ENCODE measurements at places on chromosomes 12 and 14. TPM values are rescaled to one million over a fixed set of nuclear protein-coding genes. Genes with fewer than 3 reads are reported as not detected.

DNA sequence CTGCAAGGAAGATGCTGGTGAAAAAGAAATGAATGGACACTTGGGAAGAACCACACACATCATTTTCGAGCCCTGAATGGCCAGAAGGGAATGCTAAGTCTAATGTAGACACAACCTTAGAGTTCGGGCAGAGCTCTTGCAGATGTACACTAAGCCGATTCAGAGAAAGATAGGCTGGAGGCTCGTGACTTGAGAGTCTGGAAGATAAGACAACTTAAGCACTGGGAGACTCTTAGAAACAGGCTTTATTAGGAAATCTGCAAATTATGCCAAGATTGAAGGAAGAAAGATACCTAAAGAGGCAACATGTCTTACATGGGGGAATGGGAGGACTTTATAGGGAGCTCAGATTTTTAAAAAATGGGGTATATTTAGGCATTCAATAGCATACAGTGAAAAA, 13.5 kb downstream of the TBPL2 start:
- DNase-seq: no peak

GRCh38 chr12:68406134-68406576, 74.0 kb upstream of the MDM1 start:
- peak; percentile 96 for DNase-seq

GRCh38 chr12:28457785-28458184, 267.5 kb downstream of the CCDC91 start:
- DNase-seq: no peak

DNA sequence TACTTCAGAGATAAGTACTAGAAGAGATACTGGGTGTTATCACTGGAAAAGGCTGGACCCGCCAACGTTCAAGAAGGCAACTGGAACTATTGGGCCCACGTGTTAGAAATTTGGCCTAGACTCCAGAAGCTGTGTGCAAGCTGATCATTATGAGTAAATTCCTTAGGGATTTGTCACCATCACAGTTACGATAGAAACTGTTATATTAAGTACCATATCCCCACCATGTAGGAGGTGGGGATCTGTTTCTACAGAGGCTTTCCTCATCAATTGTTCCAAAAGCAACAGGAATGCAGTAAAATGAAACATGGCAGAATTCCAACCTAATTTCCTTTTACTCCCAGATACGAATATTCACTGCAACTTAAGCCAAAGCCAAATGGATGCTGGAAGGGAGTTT, 170.7 kb downstream of the NOVA1 start:
- no peak for DNase-seq

- DNase-seq: no peak
Observed at GRCh38 chr12:108820707-108821406, 36.5 kb downstream of the SSH1 start.

- DNase-seq: no peak
Observed at GRCh38 chr12:127667131-127667685, 599.8 kb upstream of the TMEM132C start.

GRCh38 chr12:98180603-98181002, 334.8 kb upstream of the TMPO start:
- no peak for DNase-seq

- no peak for DNase-seq
Observed at GRCh38 chr12:67939611-67940010, 49.6 kb upstream of the IFNG-AS1 start.

DNA sequence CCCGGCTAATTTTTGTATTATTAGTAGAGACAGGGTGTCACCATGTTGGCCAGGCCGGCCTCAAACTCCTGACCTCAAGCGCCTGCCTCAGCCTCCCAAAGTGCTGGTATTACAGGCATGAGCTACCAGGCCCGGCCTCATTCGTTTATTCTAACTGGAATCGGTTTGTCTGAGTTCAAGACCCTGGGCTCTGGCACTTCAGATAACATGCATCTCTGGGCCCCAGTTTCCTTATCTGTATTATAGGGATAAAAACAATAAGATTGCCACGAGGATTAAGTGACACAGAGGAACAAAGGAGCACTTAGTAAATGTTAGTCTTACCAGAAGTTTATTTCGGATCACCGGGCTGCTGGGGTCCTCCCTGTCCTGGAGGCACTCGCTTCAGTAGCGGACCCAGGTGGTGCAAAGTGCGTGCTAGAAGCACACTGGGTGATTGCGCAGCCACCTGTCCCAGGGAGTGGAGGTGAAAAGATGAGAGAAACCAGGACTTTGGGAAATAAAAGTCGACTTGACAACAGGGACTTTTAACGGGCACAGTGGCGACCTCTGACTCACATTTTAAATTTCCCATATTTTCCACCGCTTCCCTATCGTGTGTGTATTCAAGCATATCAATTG, 37.5 kb downstream of the ACACB start:
- no peak for DNase-seq

DNA sequence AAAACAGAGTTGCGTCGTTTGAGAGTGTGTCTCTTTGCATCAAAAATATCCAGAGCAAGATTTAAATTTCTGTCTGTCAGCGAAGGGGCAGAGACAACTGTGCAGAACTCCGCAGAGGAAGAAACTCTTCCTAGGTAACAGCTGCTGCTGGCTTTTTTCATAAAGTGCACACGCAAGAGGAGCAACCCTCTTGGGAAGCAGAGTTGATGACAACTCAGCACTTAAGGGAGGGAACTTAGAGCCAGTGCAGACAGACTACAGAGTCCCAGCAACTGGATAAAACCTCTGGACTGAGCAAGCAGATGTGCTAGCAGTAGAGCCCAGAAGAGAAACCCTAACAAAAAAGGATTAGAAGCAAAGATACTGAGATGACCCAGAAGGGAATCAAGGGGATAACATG, 337.1 kb downstream of the PCNX1 start:
- no peak for DNase-seq

DNA sequence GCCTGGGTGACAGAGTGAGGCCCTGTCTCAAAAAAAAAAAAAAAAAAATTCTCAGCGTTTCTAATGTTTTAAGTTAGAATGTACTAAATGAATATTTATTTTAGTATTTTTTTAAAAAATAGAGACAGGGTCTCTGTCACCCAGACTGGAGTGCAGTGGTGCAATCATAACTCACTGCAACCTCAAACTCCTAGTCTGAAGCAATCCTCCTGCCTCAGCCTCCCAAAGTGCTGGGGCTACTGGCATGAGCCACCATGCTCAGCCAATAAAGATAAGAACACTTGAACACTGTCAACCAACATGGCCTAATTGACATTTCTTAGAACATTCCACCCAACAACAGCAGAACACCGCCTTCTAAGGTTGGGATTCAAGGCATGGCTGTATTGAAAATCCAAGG, 5.1 kb upstream of the DYNC1H1 start:
- no peak for DNase-seq

DNA sequence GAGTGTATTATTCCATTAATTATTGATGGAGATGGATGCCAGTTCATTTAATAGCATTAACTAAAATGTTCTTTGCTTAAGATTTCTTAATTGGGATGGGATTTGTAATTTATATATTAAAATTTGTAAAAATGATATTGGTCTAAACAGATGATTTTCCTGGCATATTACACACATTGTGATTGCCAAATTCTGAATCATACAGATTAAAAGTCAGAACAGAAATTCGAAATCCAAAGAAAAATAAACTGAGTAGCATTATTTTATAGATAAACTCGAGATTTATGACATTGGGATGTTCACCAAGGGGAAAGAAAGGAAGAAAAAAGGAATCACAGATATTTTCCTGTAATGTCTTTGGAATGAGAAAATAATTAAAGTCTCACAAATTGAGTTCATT, 481.1 kb downstream of the CCER1 start:
- DNase-seq: no peak

DNA sequence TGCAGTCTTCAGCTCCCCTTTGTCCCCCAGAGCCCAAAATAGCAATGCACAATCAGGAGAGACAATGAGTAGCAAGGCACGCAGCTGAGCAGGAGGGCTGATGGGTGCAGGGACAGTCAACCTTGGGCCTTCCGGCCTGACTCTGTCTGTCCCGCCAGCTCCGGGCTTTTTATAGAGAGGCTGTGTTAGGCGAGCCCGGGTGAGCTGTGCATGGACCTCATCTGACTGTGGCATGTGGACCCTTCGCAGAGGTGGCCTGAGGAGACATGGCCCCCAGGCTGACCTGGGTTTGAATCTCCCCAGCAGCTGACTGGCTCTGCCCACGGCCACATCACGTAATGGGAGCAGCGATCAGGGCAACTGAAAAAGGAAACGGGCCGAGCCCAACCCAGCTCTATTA, 177.9 kb downstream of the TSPAN9 start:
- no peak for DNase-seq

DNA sequence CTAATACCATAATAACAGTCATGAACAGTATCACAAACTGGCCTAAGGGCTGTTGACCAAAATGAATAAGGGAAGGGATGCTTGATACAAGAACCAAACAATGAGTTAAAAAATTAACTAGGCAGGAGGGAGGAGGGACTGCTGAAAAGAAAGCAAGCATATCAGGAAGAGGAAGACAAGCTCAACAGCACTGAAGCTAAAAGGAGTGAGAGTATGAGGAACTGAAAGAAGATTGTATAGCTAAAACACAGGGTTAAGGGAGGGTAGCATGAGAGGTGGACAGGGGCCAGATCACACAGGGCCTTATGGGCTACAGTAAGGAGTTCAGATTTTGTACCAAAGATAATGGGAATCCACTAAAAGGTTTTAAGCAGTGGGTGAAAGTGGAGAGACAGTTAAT, 34.1 kb downstream of the ITGA7 start:
- no peak for DNase-seq

DNA sequence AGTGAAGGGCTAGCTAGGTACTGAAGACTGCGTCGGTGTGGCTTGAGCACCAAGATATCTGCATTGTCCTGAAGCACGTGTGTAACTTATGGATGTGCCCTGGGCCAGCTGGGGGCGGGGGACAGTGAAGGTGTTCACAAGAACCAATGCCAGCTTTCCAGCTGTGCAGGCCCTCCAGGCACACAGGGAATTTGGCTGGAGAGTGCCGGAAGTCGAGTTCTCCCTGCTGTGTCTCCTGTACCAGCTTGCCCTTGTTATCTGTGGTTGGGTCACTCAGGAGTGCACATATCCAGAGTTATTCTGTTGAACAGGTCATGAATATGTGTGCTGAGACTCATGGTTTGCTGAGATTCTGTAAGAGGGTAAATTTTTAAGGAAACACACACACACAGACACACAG, 75.9 kb upstream of the CRY1 start:
- DNase-seq: no peak

- DNase-seq: peak; percentile 52
Observed at GRCh38 chr14:55180434-55180833, 11.0 kb downstream of the DLGAP5 start.

- DNase-seq: no peak
Observed at GRCh38 chr12:100337727-100338126, 19.1 kb upstream of the SLC17A8 start.

GRCh38 chr14:101789222-101789621, 27.7 kb downstream of the PPP2R5C start:
- DNase-seq: no peak

DNA sequence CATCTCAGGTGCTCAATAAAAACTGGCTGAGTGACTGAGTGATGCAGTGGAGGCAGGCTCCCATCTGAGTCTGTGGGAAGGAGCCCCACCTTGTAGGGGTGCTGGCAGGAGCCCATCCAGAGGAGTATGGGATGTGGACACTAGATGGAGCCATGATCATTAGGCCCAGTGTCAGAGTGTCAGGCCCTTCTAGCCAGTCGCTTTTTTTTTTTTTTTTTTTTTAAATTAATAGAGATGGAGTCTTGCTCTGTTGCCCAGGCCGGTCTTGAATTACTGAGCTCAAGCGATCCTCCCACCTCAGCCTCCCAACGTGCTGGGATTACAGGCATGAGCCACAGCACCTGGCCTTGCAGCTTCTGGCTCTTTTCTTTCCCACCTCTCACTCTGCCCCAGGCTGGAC, 11.5 kb downstream of the RITA1 start:
- peak; percentile 88 for DNase-seq

DNA sequence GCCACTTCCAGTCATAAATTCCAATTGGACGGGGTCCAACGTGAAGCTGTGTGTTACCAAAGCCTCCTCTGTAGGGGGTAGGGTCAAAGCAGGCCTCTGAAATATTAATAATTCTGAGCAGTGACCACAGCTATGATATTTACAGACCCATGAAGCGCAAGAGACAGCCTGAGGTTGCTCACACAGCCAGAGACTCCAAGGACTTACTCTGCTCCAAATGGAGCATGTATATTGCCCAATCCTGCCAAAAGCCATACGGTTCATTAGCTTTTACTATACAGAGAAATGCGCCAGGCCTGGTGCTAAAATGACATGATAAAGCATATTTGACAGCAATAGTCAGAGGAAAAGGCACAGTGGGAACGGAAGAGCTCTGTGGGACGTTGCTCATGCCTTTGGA, 151.3 kb downstream of the PAH start:
- DNase-seq: no peak

DNA sequence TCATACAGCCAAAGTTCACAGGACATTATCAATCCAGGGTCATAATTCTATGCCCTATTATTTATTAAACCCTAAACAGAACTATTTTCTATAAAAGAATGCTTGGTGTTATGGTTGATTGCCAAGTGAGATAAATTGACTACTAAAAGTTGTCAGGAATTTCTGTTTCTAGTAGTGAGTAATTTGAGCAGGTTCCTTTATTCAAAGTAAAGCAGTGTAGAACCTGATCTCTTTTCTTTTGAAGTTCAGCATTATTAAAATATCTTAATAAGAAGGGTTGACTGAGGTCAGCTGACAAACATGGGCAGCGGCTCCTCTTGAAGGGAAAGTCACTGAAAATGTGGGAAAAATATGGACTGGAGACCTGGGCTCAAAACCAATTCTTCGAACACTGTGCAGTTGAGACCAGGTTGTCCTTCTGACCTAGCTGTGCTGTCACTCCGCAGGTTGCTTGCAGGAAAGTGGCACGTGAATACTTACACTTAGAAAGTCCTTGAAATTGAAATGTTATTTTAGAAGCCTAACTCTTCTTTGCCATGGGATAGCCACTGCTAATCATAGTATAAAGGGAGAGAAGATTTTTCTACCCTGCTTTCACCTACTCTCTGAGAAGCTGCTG, 141.0 kb downstream of the RASSF9 start:
- no peak for DNase-seq

- peak; percentile 70 for DNase-seq
Observed at GRCh38 chr12:30457621-30458289, 237.9 kb downstream of the IPO8 start.

GRCh38 chr14:99209409-99209808, 62.6 kb downstream of the BCL11B start:
- no peak for DNase-seq

Gene PZP
- 0.22 TPM for total RNA-seq

Gene RIMKLB
- 46.6 TPM for total RNA-seq

Gene SLC7A8
- 0.44 TPM for total RNA-seq

Gene EPYC
- not detected for total RNA-seq

Gene SYCP3
- total RNA-seq: not detected

Gene KRT1
- not detected for total RNA-seq

Gene TTC6
- not detected for total RNA-seq

Gene PIWIL1
- not detected for total RNA-seq

Gene DCN
- not detected for total RNA-seq

Gene TXNDC16
- total RNA-seq: 2.6 TPM

Gene SERPINA4
- not detected for total RNA-seq

Gene CFAP73
- not detected for total RNA-seq

Gene SRGAP1
- total RNA-seq: 1.3 TPM

All from lung microvascular endothelial cell (primary cell).